Camera-type eye (tissue), 1 donor: ENCODE measurements at places on chromosomes 11 and 22. TPM values are rescaled to one million over a fixed set of nuclear protein-coding genes. Genes with fewer than 3 reads are reported as not detected.

The POU2AF3 gene
- 0.99 TPM for total RNA-seq

The IGLL1 gene
- not detected for total RNA-seq

The EMID1 gene
- 12.3 TPM for total RNA-seq

The SYVN1 gene
- total RNA-seq = 29.2 TPM

The OR6T1 gene
- total RNA-seq = not detected

The SCGB1D2 gene
- total RNA-seq = not detected

The PNPLA5 gene
- total RNA-seq = 0.16 TPM

The HBE1 gene
- 1.5 TPM for total RNA-seq

The GGTLC3 gene
- total RNA-seq = not detected

The OR4A16 gene
- 4.2 TPM for total RNA-seq

The GRAMD4 gene
- 26.8 TPM for total RNA-seq

The OTUB1 gene
- total RNA-seq = 41.8 TPM

The LRRC32 gene
- total RNA-seq = 25.8 TPM

The VSTM5 gene
- total RNA-seq = 2.0 TPM

The MICALL1 gene
- total RNA-seq = 20.8 TPM

The PGM2L1 gene
- total RNA-seq = 24.2 TPM

The DNHD1 gene
- 12.1 TPM for total RNA-seq

The PRG3 gene
- not detected for total RNA-seq

The DTX4 gene
- total RNA-seq = 56.4 TPM

The APLNR gene
- 42.7 TPM for total RNA-seq

The RBM4B gene
- 71.8 TPM for total RNA-seq

The OR52A1 gene
- total RNA-seq = not detected

The SUSD2 gene
- 2.6 TPM for total RNA-seq
